ENCODE measurements at places on chromosomes 5 and 9.

- no peak for DNase-seq
These were observed 59.5 kb downstream of the RAD23B start for GRCh38 chr9:107342476-107343161.

GRCh38 chr5:56737951-56738606, 77.3 kb upstream of the MAP3K1 start:
- no peak for DNase-seq

DNA sequence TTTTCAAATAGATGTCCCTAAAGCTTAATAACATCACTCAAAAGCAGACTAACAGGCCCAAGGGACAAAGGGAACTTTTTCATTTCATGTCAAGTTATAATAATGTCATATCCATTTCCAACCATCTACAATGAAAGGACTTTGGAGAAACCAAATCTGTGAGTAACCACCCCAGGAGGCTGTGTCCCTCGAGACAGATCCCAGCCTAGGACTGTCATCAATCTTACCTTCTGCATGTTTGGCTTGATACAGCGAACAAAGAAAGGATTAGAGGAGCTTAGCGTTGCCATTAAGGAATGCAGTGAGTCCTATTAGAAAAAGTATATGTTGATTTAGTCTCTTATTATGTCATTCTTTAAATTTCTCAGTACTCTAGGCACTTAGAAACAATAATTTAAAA, 137.8 kb upstream of the RETREG1 start:
- DNase-seq, result no peak

GRCh38 chr5:60332244-60333004, 367.5 kb downstream of the DEPDC1B start:
- no peak for DNase-seq

- DNase-seq, result no peak
These were observed 16.6 kb downstream of the MAP1B start for GRCh38 chr5:72123764-72124376.

DNA sequence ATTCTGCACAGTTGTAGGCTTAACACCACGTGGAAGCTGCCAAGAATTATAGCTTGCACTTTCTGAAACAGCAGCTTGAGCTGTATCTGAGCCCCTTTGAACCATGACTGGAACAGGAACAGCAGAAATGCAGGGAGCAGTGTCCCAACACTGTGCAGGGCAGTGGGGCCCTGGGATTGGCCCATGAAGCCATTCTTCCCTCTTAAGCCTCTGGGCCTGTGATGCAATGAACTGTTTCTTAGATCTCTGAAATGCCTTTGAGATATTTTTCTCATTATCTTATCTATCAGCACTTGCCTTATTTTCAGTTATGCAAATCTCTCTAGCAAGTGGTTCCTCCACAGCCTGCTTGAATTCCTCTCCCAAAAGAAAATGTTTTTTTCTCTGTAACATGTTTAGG, 87.0 kb upstream of the MTAP start:
- no peak for DNase-seq

DNA sequence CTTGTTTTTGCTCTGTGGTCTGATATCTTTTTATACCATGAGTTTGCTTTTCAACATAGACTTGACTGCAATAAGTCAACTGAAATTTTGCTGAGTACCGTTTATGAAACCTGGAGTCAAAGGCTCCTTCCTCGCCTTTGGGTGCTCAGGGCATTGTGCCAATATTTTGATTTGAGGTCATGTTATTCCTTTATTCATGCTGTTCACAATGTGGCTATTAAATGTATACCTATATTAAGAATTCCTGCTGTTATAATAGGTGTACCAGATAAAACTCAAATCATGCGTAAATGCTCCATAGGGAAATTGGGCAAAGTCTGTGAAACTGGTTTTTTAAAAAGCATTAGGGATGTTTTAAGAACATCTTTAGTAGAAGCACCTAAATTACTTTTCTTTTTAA, 334.0 kb upstream of the NUDT12 start:
- no peak for DNase-seq

DNA sequence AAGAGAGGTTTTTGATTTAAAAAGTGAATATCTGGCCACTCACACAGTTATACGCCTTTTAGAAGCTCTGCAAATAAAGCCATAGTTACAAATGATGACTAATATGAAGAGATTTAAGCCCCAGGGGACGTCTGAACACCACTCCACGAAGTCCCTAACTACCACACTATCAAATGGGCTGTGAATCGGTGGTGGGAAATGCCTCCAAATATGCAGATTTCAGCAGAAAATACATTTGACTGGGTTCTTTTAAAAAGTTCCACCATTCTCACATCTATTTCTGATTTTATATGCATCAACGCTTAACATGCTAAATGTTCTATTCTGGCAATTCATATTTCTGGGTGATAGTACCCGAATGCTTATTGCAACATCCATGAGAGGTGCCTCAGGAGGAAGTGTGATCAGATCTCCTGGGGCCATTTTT, 22.5 kb downstream of the TICAM2 start:
- DNase-seq, result no peak

GRCh38 chr5:850511-851006, at the start of gene ZDHHC11:
Gene ZDHHC11 (minus strand): TSS chr5:850986. CDS start chr5:850602, 384 bp downstream.
- no peak for DNase-seq

DNA sequence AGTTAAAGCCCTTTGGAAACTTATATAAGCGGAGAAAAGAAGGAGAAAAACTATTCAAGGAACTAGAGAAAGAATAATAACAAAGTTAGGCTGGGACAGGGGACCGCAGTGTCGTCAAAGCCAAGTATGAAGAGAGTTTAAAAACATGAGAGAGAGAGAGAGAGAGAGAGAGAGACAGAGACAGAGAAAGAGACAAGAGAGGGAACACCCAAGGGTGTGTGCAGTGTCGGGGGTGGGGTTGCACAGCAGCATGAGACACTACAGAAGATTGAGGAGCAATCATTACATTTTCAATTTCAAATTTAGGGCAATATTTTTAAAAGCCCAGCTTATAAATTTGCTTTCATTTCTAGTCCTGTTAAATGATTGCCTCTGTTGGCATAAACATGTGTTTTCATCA, 74.3 kb downstream of the NNT start:
- no peak for DNase-seq

- no peak for DNase-seq
These were observed 17.0 kb upstream of the IPPK start for GRCh38 chr9:92686954-92687353.

DNA sequence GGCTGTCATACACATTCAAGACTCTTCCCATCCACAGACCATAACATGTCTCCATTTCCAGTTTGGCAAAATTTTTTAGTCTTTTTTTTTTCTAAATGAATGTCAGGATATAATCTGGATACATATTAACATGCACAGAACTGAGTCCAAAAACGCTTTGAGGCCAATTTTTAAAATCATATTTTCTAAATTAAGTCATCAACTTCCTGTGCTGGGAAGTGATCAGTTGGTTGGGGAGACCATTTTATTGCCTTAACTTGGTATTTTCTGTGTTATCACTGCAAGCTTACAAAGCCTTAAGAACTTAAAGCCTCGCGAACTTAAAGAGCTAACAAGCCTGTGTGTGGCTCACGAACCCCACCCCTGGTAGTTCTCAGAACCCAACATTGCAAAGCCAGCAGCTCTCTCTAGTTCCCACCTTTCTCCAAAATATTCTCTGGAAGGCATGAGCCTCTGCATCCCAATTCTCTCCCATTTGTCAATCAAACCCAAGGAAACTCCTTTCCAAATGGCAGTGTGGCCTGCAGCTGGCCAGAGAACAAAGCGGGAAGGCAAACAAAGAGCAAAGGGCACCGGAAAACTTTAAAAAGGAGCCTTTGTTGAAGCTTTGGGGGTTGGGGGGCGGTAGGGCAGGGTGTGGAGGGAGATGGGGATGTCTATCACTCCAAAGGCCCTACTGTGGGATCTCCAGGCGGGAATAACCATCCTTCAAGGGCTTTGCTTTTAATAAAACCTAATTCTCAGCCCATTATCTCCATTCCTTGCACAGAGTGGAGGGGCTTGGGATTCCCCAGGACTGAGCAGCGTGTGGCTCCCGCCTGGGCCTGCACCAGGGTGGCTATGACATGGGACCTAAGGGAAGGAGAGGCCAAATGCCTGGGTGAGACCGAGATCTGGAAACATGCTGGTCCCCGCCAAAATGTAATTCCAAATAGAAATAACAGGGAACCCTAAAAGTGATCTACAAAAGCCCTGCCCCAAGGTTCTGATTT, 65.0 kb downstream of the ROR2 start:
- no peak for DNase-seq

DNA sequence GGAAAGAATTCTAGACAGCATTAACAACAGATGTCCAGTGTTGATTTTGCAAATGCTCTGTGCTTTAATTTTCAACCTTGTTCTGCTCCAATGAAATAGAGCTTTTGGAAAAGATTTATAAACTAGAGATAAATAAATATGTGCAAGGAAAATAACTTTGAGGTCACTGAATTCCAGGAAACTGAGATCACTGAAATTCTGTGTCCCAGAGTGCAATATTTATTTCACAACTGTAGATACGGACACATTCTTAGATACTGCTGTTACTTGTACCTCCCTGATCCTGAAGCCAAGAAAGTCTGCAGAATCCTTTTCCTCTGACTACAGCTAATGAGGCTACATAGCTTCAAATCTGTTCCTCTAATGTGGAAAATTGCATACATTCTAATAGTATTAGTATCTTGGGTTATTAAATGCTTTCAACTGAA, 222.9 kb downstream of the DOCK8 start:
- DNase-seq, result no peak

- DNase-seq, result no peak
These were observed 644 bp downstream of the NIM1K start for GRCh38 chr5:43192558-43193180.

DNA sequence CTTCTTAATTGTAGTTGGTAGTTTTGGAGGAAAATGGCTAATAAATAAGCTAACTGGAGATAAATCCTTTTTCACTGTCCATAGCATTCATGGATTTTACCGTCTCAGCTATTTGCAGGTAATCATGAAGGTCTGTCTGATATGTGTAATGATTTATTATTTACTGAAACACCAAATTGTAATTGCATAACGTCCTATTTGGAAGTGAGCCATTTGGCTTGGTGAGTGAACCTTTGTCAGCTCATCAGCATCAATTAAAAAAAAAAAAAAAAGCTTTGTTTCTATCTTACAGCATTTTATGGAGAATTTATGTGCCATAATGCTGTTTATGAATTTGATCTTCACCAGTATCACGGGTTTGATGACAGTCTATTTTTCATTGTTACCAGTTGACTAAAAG, 20.2 kb downstream of the RECK start:
- no peak for DNase-seq

DNA sequence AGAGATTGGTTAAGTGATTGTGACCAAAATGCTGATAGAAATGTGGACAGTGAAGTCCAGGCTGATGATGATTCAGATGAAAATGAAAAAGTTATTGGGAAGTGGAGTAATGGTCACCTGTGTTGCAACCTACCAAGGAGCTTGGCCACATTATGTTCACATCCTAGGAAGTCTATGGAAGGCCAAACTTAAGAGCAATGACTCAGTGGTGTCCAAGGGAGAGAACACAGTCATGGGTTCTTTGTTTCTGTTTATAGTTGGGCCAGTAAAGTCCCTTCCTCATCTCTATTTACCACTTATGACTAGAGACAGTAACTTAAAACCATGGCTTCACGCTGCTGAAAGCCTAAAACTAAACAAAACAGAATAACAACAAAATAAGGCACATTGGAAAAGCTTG, 555.3 kb upstream of the DAB2 start:
- no peak for DNase-seq

DNA sequence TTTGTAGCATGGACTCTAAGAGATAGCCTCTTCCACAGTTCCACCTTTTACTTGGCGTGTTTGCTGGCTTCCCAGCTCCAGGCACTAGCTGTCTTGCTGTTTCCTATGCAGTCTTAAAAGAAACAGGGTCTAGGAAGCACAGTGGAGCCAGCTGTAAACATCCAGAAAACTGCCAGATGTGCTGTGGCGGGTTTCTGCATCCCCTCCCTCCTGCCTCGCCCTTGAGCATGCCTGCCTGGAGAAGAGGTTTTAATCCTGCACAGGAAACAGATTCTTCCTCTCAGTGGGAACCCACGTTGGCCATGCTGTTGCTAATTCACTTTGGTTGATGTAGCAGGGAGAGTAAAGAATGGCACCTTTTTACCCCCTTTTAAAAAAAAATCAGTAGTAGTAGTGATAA, 121.3 kb downstream of the RPS23 start:
- DNase-seq, result no peak

DNA sequence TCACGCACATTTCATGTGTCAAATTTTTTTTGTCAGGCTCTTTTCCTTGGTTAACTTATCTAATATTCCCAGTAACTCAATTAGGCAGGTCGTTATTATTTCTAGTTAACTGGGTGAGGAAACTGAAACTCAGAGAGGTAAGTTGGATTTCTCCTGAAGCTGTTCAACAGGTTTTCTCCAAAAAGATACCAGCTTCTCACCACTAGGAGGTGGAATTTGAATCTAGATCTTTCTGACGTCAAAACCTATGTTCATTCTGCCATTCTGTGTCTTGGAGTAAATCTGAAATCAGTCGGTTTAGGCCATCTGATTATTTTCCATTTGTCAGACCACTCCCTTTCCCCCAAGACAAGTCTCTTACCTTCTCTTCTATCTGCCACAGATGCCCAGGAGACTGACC, 572.9 kb downstream of the ACTL7B start:
- DNase-seq, result no peak

- no peak for DNase-seq
These were observed 396.6 kb downstream of the TLR4 start for GRCh38 chr9:118100529-118101419.

- no peak for DNase-seq
These were observed 12.4 kb upstream of the SUB1 start for GRCh38 chr5:32572778-32573480.

DNA sequence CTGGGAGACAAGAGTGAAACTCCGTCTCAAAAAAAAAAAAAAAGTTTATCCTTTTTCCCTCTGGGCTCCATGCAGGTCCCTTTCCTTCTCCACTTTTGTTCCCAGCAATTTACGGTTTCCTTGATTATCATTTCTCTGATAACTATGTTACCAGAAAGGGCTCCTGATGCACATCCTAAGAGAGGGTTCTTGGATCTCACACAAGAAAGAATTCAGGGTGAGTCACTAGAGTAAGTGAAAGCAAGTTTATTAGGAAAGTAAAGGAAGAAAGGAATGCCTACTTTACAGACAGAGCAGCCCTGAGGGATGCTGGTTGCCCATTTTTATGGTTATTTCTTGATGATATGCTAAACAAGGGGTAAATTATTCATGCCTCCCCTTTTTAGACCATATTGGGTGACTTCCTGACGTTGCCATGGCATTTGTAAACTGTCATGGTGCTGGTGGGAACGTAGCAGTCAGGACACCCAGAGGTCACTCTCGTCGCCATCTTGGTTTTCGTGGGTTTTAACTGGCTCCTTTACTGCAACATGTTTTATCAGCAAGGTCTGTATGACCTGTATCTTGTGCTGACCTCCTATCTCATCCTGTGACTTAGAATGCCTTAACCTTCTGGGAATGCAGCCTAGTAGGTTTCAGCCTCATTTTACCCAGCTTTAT, 13.5 kb upstream of the MELK start:
- DNase-seq, result no peak

- no peak for DNase-seq
These were observed 271.3 kb upstream of the DMRT1 start for GRCh38 chr9:570187-570586.

GRCh38 chr9:32701321-32702022, 66.0 kb upstream of the TAF1L start:
- DNase-seq, result no peak
